Osteocyte (in vitro differentiated cells): ENCODE measurements at places on chromosomes 13 and 19. TPM values are rescaled to one million over a fixed set of nuclear protein-coding genes. Genes with fewer than 3 reads are reported as not detected.

DNA sequence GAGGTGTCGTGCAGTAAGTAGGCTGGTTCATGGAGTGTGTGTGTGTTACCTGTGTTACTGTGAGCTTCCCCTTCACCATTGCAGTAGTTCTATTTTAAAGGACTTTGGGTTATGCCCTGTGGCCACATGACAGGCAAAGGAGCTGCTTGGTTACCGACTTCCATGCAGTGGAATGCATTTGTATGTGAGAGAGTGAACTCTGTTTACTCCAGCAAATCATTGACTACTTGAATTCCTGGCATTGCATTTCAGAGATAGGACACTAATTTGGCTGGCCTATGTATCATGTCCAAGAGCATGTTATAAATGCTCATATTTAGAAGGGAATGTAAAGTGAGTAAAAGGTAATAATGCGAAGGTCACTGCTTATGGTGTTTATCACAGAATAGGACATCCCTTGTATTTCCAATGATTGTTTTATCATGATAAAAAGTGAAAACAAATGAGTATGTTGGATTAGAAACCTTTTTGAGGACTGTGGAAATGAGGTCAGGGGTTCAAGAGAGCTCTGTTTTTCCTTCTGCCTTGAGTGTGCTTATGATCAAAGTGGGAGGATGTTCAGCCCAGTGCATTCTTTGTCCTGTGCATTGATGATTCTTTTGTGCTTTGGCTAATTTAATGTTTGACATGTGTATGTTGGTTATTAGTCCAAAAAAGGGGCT, 156.5 kb downstream of the LMO7 start:
- no peak for DNase-seq

GRCh38 chr13:38718374-38718773, 31.5 kb downstream of the FREM2 start:
- DNase-seq: no peak

Gene HSPH1
- total RNA-seq: 73.5 and 75.5 TPM in 2 replicates

Gene CEACAM1
- not detected in 2 replicates for total RNA-seq
